ENCODE measurements at places on chromosomes 6 and 20.

GRCh38 chr20:55053389-55053788 is 578.0 kb downstream of the DOK5 start:
- DNase-seq, result no peak

- DNase-seq, result no peak
Observed at GRCh38 chr20:58033026-58033536, 195.4 kb downstream of the ANKRD60 start.

GRCh38 chr20:63686492-63687321 is 9.7 kb upstream of the TNFRSF6B start:
- peak; percentile 42 for DNase-seq

DNA sequence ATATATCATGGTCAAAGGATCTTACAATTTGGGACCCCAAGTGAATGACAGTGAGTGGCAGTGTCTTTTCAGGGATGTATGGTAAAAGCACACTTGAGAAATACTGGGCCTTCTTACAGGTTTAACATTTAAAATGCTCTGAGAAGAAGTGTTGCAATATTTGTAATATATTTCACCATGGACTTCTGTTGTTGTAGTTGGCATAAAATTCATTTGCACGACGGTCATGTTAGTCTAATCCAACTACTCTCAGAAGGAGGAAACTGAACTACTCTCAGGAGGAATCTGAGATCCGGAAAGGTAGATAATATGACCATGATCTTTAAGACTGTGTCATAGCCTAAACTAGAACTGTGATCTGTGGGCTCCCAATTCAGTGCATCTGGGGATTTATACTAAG is 700.1 kb downstream of the HDGFL1 start:
- DNase-seq, result no peak

GRCh38 chr6:74734901-74735300 is 471.0 kb downstream of the COL12A1 start:
- no peak for DNase-seq

- no peak for DNase-seq
Observed at GRCh38 chr6:100726666-100727065, 154.5 kb downstream of the ASCC3 start.

DNA sequence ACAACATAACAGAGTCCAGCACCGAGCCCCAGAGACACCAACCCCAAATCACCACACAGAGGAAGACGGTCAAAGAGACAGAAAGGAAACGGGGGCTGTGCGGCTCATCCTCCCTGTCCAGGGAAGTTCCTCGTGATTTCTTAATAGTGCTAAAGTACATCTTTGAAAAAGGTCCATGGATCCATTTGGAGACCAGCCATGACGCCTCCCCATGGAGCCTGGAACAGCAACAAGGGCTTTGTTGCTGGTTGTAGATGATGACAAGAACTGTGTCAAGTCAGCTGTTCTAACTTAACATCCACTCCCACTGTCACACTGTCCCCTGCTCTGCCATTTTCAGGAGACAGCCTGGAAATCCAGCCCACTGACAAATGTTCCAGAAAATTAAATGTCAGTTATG is 99.7 kb downstream of the ATP9A start:
- DNase-seq, result no peak

DNA sequence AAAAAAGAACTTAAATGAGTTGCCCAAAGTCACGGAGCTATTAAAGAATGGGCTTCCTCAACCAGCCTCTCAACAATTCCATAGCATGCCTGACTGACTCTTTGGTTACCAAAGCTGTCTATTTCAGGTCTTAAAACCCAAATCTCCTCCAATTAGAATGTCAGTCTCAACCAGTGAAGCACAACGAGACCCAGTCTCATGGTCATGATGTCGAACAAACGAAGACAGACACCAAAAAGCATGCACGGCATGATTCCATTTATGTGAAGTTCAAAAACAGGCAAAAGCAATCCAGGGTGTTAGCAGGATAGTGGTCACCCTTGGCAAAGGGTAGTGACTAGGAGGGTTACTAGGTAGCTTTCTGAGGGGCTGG is 16.3 kb upstream of the PTPN1 start:
- no peak for DNase-seq

GRCh38 chr6:29702519-29703103 is 20.6 kb upstream of the HLA-F start:
- peak; percentile 74 for DNase-seq

DNA sequence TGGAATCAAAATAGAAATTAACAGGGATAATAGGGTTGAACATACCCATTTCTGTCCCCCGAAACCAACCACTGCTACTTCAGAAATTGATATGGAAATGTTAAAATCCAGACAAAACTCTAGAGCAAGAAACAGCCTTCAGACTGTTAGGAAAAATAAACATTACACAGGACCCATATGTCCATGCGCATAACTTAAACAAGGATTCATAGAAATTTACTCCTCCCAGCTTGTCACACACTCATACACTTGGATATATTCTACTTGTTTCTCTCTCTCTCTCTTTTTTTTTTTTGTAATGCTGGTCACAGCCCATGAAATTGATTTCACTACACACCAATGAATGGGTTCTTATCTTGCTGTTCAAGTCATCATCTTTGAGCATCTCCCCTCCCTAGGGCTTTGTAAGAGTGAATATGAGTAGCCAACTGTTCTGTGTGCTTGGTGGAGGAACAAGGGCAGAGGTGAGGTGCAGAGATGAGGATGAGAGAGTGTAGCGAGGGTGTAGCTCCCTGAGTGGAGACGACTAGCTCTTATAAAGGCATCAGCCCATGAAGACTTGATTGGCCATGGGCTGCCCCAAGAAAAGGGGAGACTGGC is 61.8 kb upstream of the MLN start:
- DNase-seq, result no peak

DNA sequence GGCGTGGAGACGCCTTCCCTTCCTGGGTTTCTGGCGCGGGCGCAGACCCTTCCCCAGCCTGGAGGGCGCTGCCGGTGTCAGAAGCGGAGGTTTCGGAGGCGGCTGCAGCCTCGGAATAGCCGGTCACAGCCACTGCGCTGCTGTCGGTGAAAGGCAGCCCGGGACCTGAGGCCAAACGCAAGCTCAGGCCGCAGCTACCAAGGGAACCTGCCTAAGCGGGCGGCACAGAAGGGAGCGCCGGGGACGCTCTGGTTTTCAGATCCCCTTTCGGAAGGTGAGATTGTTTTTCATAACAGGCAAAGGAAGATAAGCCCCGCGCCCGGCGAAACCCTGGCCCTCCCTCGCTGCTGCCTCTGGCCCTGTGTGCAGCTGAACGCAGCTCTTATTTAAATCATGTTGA is 116.5 kb downstream of the FAM120B start:
- DNase-seq, result no peak

DNA sequence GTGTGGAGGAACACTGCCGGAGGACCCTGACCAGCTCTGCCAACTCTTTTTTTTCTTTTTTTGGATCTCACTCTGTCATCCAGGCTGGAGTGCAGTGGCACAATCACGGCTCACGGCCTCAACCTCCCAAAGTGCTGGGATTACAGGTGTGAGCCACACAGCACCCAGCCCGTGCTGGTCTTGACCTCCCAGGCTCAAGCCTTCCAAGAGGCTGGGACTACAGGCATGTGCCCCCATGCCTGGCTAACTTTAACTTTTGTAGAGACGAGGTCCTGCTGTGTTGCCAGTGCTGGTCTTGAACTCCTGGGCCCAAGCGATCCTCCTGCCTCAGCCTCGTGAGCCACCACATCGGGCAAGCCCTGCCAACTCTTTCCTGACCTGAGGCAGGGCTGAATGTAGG is 11.2 kb downstream of the GCNT2 start:
- DNase-seq, result no peak

GRCh38 chr6:169425628-169426370 is 172.2 kb upstream of the THBS2 start:
- DNase-seq, result no peak

- DNase-seq, result no peak
Observed at GRCh38 chr6:145080651-145081050, 654.7 kb downstream of the EPM2A start.

- no peak for DNase-seq
Observed at GRCh38 chr20:7146552-7147219, 379.2 kb downstream of the BMP2 start.

All from stimulated activated naive CD4-positive, alpha-beta T cell treated with Interleukin-2 at 50 U/mL for 16 hours (primary cell).